ENCODE measurements at places on chromosomes 11 and 22.

DNA sequence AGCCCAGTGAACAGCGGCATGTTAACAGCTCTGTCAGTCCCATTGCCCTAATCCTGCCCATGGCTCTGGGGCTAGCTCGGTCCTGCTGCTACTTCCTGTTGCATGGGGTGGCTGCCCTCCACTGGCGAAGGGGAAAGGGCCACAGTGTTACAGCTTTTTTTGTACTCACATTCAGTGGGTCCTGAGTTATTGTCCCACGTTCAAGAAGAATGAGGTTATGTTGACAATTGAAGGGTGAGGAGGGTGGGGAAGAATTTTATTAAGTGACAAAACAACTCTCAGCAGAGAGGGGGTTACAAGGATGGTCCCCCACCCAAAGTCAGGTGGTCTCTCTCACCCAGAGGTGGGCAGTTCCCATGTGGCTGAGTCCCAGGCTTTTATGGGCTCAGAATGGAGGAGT, 17.7 kb upstream of the MS4A7 start:
- DNase-seq, result no peak

DNA sequence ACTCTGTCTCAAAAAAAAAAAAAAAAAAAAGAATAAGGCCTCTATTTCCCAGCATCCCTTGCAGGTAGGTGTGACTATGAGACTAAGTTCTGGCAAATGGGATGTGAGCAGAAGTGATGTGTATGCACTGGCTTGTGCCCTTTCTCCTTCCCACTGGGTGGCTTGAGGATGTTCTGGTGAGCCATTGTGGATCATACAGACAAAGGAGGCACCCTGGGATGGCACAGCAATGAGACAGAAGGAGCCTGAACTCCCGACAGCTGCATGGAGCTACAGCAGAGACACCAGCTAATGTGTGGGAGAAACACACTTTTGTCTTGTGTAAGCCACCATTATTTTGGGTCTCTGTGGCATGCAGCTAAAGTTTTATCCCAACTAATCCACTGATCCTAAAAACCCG, 10.6 kb upstream of the SORL1 start:
- DNase-seq, result no peak

GRCh38 chr11:111358038-111359001, 20.8 kb downstream of the POU2AF1 start:
- no peak for DNase-seq

DNA sequence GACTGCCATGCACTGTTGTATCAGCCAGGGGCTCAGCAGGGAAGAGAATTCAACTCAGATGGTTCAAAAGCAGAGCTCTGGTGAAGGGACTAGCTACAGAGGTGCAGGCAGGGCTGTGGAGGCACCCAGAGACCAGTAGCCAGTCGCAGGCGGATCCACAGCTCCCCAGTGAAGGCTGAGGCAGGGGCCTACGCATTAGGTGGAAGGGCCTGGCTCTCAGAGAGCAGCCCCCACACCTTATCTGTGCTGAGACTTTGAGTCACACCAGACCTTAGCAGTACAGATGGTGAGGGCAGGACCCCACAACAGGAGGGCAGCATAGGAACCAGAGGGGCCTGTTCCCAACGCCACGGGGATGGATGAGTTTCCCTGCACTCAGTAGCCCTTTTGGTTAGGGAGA, 189.6 kb downstream of the DSCAML1 start:
- no peak for DNase-seq

DNA sequence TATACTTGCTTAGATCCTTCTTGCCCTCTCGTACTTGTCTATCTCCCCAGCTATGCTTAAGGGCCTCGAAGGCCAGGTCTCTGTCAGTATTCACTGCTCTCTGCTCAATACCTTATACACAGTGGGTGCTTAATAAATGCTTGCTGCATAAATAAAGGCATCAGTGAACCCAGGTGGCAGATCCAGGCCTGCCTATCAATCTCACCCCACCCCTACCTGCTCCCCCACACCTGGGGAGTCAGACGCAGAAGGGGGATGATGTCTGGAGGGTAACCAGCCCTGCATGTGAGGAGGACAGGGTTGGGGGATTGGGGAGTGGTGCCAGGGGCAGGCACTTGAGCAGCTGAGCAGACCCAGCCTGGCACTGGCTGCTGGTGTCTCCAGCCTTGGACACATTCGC, 430.6 kb downstream of the MN1 start:
- no peak for DNase-seq

GRCh38 chr11:47213950-47214565, 716 bp upstream of the DDB2 start:
- peak; percentile 83 for DNase-seq

DNA sequence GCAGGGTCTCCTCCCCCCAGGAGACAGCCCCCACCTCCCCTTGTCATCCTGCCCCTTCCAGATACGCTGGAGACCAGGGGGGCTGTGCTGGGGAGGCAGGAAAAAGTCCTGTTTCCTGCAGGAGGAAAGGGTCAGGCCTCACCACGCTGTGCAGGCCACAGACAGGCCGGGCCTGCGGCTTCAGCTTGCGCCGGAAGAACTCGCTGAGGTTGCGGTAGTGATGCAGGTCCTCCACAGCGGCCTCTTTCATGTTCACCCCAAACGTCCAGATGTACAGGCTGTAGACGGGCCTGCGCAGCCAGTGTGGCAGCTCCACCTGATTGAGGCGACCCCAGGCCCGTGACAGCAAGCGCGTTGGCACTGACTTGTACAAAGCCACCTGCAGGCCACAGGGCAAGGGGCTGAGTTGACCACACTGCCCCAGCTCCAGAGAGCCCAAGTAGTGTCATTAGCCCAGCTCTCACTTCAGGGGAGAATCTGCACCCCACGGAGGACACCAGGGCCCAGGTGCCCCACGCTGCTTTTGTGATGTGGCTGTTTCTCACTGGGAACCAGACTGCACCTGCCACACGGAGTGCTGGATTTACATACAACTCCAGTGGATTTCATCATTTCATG, 40.4 kb downstream of the PISD start:
- no peak for DNase-seq

DNA sequence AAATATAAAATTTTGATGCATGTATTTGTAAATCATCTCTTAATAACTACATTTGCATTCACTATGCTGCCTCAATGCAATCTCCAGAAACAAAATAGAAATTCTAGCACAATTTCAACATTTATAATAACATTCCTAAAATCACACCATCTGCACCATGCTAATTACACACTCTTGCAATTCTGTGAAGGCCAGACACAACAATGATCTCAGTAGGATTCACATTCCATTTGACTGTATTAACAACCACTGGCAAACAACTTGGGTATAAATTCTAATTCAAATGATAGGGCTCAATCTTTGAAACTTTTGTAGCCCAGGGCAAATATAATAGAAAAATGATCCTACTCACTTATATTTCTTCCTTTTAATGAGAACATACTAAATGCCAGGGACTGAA, 25.9 kb downstream of the RAB6A start:
- DNase-seq, result no peak

- DNase-seq, result no peak
Measured at GRCh38 chr11:116499396-116500003, 273.3 kb downstream of the BUD13 start.

- DNase-seq, result no peak
Measured at GRCh38 chr11:61976420-61976800, 9.0 kb upstream of the FTH1 start.

- DNase-seq, result no peak
Measured at GRCh38 chr11:36132940-36133339, 156.3 kb downstream of the COMMD9 start.

DNA sequence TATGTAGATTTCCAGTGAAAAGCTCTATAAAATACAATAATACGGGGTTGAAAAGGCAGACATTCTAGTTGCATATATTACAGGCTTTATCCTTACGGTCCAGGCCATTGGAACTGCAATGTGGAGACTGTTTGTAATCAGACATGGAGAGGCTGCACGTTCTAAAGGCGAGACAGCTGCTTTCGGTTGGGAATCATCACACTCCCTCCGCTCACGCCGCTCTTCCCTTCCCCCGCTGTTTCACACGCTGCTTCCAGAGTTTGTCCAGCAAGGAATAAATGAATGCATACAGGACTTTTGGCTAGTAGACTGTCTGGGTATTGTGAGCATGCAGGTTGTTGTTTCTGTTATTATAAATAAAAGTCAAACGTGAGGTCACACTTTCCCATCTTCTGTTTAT, 13.5 kb upstream of the EFCAB6 start:
- DNase-seq, result no peak

DNA sequence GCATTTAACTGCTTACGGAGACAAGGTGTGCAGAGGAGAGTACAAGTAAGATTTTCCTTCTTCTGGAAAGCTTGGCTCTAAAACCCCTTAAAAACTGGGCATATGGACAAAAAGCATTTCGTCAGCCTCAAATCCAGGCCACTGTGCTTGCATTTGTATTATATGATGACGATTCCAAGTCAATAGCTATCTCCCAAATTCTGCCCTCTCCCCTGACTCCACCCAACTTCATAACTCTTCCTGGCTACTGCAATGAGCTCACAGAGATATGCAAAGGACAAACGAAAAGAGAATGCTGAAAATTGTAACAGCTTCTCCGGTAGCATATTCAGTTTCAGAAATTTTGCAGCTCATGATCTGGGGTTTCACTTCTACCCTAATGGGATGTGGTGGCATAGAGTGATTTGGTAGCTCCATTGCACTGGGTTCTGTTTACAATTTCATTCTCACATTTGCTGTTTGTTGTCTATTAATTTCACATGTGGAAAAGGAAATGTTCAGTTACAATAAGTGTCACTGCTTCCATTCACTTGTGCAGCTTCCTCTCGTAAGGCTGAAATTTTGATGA, 45.6 kb upstream of the CHRM4 start:
- no peak for DNase-seq

- DNase-seq, result no peak
Measured at GRCh38 chr11:56977314-56977713, 11.4 kb upstream of the OR5AK2 start.

DNA sequence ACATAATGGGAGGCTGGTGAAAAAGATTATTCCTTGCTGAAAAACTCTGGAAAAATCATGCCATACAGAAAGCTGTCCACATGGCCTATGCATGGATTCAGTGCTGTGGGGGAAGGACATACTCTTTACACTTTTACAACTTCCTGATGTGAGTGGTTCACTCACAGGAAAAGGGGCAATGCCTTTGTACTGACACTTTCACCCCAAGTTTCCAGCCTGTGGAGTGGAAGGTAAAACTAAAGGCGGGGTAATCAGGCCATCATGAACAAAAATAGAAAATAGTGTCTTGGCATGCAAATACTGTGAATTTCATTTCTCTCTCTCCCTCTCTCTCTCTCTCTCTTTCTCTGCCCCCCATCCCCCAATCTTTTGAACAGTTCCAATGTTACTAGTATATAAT, 281.8 kb downstream of the ETS1 start:
- no peak for DNase-seq

DNA sequence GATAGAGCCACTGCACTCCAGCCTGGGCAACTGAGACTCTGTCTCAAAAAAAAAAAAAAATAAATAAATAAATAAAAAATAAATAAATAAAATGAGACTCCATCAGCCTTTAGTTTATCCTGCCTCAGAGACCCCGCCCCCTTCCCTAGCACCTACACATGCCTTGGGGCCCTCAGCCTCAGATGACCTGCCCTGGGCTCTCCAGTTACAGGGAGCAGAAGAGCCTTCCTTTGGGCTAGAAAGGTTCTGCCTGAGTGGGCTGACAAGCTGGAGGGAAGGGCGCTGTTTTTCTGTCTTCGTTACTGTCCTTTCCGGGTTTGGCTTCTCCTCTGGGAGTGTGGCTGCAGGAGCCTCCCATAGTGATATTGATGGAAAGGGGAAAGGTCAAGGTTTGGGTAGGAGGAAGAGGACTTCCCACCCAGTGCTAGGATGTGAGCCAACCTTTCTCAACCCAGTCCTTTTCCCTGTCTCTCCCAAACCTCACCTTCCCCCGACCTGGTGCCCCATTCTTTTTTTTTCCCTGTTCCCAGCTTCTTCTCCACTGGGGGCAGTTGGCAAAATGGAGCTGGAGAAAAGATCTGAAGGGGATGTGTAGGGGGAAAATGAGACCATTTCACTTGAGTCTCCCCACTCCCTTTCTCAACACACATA, 1.5 kb upstream of the SF3B2 start:
- no peak for DNase-seq

DNA sequence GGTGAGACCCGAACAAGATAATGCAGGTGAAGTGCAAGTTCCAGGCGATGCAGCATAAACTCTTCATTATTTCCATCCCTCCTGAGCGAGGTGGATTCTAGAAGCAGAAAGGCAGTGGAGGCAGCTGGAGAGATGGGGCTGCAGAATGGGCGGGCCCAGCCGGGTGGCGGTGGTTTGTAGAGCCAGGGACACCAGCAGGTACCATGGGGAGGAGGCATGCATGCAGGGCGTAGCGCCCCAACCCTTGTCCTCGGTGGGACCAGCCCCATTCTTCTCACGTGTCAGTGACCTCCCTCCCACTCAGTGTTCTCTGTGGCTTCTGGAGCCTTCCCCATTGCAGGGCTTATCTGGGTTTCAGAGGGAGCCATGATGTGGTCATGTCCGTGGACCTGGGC, 38.0 kb downstream of the MPPED1 start:
- no peak for DNase-seq

- no peak for DNase-seq
Measured at GRCh38 chr22:38923463-38924346, 33.7 kb upstream of the APOBEC3A start.

DNA sequence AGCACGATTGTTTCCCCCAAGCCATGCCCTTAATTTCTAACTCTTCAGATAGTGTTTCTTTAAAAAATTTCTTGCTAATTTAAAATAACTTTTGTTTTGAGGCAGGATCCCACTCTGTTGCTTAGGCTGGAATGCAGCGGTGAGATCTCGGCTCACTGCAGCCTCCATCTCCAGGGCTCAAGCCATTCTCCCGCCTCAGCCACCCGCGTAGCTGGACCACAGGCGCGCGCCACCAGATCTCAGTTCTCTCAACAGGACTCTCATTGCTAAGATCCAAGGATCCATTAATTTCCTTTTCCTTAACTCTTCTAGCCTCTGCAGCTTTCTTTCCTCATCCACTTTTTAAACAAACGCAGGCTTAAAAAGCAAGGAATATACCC, 327 bp upstream of the MED17 start:
- no peak for DNase-seq

GRCh38 chr11:96156379-96156722, 186.6 kb downstream of the MAML2 start:
- DNase-seq, result no peak

- no peak for DNase-seq
Measured at GRCh38 chr22:20567993-20568417, 60.6 kb downstream of the MED15 start.

DNA sequence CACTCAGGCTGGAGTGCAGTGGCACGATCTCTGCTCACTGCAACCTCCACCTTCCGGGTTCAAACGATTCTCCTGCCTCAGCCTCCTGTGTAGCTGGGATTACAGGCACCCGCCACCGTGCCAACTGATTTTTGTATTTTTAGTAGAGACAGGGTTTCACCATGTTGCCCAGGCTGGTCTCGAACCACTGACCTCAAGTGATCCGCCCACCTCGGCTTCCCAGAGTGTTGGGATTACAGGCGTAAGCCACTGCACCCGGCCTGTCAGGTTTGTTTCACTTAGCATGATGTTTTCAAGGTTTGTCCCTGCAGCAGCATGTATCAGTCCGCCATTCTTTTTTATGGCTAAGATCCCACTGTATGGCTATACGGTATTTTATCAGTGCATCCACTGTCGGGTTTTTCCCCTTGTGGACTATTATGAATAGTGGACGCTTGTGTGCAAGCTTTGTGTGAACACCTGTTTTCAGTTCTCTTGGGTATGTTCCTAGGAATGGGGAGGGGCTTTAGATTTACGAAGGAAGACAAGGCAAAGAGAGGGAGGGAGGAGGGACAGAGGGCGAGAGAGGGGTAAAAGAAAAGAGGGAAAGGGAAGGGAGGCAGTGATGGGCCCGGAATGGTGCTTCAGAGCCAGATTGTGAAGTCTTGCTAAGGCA, 13.9 kb upstream of the CDC42EP2 start:
- no peak for DNase-seq

Measured in activated naive CD4-positive, alpha-beta T cell treated with anti-CD3 and anti-CD28 coated beads, Interleukin-2, amount 50 U/mL, for 16 hours (primary cell).